Lower leg skin (tissue), 4 donors: ENCODE measurements at places on chromosomes 3 and 15.
A peak's percentile ranks its signal among the peaks of the same experiment; 100 is the strongest.

DNA sequence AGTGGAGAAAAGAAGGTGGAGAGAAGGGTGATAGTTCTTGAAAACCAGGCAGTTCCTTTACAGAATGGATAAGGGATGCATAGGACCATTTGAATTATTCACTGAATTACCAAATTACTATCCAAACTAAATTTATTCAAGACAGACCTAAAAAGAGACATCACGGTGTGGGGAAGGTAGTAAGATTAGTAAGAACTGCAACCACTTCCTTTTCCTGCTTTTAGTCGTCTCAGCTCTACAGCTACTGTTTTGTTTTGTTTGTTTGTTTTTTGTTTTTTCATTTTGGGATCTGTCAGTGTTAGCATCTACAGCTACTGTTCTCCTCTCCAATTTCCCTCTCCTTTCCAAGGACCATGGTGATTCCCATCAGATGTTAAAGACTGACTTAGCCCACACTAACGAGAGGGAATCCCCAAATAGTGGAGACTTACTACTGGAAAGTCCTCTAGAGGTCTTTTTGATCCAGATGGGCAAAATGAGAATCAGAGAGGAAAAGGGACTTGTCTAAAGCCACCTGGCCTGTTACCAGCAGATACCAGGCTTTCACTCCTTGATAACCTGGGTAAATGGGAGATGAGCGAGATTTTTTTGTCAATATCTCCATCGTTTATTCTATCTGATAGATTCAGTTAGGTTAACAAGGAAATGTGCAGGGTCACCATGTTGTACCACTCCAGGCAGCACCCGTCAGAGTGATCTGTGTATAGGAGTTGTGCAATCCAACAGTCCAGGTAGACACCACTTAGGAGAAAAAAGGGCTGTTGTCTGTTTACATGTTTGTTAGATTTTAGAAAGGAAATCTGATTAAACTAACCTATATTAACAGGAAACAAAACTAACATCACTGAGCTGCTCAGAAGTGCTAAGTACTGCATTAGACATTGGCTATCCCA lies 6.0 kb downstream of the HCLS1 start:
- no peak for DNase-seq

DNA sequence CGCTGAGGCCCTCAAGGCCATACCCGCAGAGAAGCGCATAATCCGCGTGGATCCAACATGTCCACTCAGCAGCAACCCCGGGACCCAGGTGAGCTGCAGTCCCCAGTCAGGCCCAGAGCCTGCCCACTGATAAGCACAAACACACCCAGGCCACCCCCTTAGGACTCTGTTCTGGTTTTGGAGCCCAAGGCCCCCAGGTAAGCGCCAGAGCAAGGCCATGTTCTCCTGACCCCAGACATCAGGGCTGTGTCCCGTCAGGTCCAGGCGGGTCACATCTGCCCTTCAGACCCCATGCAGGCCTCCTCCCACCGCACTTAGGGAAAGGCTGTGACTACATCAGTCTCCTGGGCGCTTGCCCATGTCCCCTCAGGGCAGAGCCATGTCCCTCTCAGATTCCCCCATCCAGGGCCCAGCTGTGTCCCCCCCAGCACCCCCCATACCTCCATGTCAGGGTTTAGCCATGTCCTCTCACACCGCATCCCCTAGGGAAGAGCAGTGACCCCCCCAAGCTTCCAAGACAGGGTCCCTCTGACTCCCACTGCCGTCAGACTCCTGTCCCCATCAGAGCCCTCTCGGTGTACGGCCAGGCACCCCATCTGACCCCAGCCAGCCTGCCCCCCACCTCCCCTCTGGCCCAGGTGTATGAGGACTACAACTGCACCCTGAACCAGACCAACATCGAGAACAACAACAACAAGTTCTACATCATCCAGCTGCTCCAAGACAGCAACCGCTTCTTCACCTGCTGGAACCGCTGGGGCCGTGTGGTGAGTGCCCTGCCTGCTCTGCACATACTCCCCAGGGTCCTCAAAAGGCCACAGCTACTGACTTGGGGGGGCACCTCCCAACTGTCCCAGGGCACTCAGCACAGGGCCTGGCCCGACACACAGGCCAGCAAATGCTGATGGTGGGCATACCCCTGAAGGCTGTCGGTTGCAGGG lies 1.6 kb downstream of the PARP3 start:
- DNase-seq, result peak; percentile 86

DNA sequence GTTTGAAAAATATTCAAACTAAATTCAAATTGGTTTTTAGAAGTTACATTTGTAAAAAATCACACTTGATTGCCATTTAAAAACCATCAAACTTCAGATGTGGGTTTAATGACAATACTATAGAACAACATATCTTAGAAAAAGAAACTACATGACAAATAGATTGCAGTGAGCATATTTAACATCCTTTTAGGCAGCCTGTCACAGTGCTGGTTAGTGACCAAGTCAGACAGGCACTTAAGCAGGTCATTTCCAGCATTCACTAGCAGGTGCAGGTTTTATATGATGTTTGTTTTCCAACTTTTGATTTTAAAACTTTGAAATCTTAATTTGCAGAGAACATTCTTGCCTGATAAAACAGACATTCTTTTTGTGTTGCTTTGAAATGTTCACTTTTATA lies 115.7 kb downstream of the MBNL1 start:
- DNase-seq, result no peak

- DNase-seq, result no peak
Observed at GRCh38 chr15:32730677-32731654, 13.2 kb downstream of the GREM1 start.

- no peak for DNase-seq
Observed at GRCh38 chr15:90248789-90249202, 560 bp upstream of the TTLL13 start.

DNA sequence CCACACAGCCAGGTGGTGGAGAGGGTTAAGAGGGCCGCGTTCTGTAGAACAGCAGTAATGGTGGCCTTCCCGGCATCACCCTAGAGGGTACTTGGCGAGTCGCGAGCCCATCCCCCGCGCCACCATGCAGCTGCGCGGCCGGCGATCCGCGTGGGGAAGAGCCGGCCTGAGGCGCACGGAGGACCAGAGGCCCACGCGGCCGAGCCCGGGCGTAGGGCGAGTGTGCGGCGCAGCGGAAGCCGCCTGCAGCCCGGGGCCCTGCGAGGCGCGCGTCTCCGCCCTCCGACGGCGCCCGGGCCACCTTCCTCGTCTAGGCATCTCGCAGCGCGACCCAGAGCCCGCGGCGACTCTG lies 423 bp downstream of the TKT start:
- DNase-seq, result no peak

DNA sequence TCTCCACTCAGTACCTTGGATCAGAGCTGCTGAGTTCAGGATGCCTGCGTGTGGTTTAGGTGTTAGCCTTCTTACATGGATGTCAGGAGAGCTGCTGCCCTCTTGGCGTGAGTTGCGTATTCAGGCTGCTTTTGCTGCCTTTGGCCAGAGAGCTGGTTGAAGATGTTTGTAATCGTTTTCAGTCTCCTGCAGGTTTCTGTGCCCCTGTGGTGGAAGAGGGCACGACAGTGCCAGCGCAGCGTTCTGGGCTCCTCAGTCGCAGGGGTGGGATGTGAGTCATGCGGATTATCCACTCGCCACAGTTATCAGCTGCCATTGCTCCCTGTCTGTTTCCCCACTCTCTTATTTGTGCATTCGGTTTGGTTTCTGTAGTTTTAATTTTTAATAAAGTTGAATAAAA lies 7.0 kb upstream of the PODXL2 start:
- no peak for DNase-seq

DNA sequence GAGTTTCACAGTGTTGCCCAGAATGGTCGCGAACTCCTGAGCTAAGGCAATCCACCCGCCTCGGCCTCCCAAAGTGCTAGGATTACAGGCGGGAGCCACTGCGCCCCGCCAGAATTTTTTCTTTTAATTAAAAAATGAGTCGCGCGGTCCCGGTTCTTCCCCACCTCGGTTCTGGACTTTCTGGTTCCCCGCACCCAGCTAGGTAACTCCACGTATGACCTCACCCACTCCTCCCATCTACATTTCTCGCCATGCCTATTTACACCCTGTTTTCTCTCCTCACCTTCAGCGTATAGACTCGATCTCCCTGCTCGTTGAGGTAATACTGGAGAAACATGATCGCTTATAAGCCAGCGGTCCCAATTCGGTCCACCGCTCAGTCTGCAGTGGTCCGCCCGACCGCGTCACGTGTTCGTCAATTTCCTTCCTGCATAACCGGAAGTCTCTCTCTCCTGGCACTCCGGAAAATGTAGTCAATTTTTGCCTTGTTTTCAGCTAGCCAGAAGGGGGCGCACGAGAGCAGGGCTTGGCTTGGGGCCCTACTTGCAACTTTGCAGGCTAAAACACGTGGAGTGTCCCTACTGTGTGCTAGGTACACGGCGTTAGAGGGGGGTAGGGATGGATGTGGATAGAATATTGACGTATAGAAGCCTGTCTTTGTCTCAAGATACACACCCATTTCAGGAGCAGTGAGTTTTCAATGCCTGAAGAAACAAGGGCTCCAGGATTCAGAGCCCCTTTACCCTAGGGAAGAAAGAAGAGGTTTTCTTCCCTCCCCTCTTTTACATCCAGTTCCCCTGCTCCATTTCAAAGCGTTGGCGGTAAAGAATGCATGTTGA lies at the start of the genes NOP10 and NUTM1:
TSS of gene NOP10 (minus strand) at position 400 of the 839 bp plus-strand sequence. CDS start at position 337, 63 bp downstream.
TSS of gene NUTM1 (plus strand) at position 579 of the 839 bp plus-strand sequence. CDS start 382 bp downstream, outside the sequence.
- DNase-seq, result peak; percentile 92
